ENCODE measurements at places on chromosomes 11 and 22.
A peak's percentile ranks its signal among the peaks of the same experiment; 100 is the strongest.

GRCh38 chr11:79437278-79437980 is 3.4 kb downstream of the TENM4 start:
- no peak for DNase-seq

DNA sequence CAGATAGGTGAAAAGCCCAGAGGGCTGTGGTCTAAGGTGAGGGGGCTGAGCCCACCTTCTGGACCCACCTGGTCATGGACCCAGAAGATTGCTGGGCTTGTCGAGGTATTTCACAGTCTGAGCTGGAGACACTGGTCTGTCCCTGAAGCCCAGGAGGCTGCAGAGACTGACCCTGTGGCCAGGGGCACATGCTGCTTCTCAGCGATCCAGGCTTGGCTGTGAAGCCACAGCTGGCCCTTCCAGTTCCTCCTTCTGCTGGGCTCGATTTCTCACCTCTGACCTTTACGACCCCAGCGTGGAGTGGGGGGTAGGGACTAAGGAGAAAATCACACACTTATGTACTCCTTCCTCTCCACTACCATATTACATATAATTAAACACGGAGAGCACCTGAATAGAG is 88.5 kb downstream of the NECTIN1 start:
- DNase-seq, result no peak

DNA sequence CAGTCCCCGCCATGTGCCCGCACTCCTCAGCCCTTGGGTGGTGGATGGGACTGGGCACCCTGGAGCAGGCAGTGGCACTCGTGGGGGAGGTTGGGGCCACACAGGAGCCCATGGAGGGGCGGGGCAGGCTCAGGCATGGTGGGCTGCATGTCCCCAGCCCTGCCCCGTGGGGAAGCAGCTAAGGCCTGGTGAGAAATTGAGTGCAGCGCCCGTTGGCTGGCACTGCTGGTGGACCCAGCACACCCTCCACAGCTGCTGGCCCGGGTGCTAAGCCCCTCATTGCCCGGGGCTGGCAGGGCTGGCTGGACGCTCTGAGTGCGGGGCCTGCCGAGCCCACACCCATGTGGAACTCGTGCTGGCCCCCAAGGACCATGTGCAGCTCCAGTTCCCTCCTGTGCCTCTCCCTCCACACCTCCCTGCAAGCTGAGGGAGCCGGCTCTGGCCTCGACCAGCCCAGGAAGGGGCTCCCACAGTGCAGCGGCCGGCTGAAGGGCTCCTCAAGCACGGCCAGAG is 16.1 kb downstream of the OR5B3 start:
- no peak for DNase-seq

DNA sequence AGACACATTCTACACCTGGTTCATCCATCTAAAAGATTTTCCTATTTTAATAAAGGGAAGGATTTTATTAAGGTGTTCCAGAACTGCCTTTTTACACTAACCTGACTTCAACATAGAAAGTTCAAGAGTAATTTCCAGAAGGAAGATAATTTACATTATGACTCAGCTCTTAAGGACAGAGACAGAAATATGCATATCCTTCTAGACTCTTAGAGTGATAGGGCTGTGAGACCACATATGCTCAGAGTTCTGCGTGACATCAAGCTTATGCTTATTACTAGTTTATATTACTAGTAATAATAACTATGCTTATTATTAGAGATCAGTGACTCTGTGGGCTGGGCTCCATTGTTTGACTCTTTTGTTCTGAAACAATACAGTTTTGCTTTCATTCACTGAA is 4.6 kb downstream of the PDGFD start:
- no peak for DNase-seq

GRCh38 chr11:122320671-122321070 is 204.7 kb upstream of the BLID start:
- DNase-seq, result no peak

GRCh38 chr11:11968511-11969280 is 39.7 kb downstream of the DKK3 start:
- no peak for DNase-seq

GRCh38 chr22:20249797-20250354 is 18.2 kb downstream of the RTN4R start:
- DNase-seq, result no peak

GRCh38 chr11:36586543-36586942 is 7.8 kb upstream of the IFTAP start:
- no peak for DNase-seq

GRCh38 chr11:110850846-110851245 is 138.6 kb upstream of the ARHGAP20 start:
- DNase-seq, result no peak

- DNase-seq, result no peak
These were observed 195.7 kb downstream of the CTTN start for GRCh38 chr11:70594031-70594430.

DNA sequence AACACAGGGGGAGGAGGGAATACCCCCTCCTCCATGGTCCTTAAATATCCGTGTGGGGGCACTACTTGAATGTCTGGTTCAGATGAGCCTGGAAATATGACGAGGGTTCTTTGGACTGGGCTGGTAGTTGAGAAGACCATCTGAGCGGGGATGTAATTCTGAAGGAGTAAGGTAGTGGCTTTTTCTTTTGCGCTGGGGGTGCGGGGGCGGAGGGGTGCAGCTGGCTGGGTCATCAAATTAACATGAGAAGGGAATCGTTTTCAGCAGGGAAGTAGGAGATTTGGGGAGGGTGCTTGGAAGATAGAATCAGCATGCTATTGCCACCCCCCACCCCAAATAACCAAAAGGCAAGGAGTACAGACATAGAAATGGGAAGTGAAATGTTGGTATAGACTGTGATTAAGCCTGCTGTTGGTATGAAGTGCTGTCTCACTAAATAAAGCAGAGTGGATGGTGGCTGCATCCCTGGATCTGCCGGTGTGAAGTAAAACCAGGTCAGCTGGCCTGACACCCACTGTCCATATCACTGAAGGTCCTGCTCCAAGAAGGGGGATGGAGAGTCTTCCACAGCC is 121.9 kb upstream of the HSD17B12 start:
- DNase-seq, result no peak

GRCh38 chr22:35660291-35661127 is 12.3 kb downstream of the APOL6 start:
- DNase-seq, result no peak

- no peak for DNase-seq
These were observed 591.8 kb downstream of the BUD13 start for GRCh38 chr11:116180806-116181600.

GRCh38 chr22:29979777-29980321 is 96.9 kb downstream of the MTMR3 start:
- DNase-seq, result no peak

DNA sequence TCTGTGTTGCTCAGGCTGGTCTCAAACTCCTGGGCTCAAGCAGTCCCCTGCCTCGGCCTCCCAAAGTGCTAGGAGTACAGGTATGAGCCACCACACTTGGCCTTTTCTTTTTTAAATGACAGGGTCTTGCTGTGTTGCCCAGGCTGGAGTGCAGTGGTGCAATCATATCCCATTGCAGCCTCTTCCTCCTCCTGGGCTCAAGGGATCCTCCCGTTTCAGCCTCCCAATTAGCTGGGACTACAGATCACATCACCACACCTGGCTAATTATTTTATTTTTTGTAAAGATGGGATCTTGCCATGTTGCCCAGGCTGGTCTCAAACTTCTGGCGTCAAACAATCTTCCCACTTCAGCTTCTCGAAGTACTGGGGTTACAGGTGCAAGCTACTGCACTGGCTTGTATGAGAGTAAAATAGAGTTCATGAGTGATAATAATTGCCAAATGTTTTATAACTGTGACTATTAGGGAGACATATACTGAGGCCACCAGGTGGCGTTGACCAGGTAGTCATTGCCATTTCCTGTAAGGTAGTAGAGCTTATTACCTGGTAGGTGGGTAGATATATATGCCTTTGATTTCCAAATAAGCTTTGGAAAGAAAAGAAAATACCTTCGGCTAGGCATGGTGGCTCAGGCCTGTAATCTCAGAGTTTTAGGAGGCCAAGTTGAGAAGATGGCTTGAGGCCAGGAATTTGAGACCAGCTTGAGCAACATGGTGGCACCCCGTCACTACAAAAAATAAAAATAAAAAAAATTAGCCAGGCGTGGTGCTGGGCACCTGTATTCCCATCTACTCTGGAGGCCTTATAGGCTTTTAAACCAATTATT is 5.4 kb downstream of the FDX1 start:
- peak; percentile 34 for DNase-seq
